ENCODE measurements at places on chromosomes 3 and 15. TPM values are rescaled to one million over a fixed set of nuclear protein-coding genes. Genes with fewer than 3 reads are reported as not detected.

The CFAP44 gene
- 2.1 TPM for total RNA-seq

The TM4SF1 gene
- 84.7 TPM for total RNA-seq

The CIB1 gene
- total RNA-seq: 69.9 TPM

The SQOR gene
- total RNA-seq: 12.3 TPM

- no peak for DNase-seq
Observed at GRCh38 chr15:23567921-23568320, 2.4 kb downstream of the MKRN3 start.

DNA sequence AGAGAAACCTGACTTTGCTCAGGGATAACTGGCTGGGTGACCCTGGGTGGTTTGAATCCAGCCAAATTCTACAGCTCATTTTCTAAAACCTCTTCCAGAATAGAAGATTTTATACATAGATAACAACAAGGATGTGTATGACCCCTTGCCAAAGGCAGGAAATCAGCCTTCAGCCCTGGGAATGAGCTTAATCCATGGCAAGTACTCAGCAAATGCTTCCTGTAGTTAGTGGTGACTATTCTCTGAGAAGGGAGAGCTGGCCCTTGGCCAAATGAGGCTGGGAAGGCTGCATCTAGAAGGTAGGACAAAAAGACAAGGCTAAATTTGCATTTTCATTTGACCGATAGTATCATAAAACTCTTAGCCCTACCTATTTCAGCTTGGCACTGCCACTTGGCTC, 4.6 kb upstream of the HACD3 start:
- DNase-seq: no peak

GRCh38 chr3:775178-775880, 317.5 kb upstream of the CNTN6 start:
- no peak for DNase-seq
